ENCODE measurements at places on chromosomes 6 and 20.

GRCh38 chr6:28839443-28840120 lies 84.2 kb downstream of the TRIM27 start:
- H3K4me3 ChIP-seq = peak overlapping the region; percentile 93
- peaks cover 37% of the 10 kb centered on the region for H3K27me3 ChIP-seq
- H3K4me1 ChIP-seq = no peaks in the 10 kb centered on the region

- no peaks in the 10 kb centered on the region for H3K36me3 ChIP-seq
- no peak for ATAC-seq
- H3K27me3 ChIP-seq = no peaks in the 10 kb centered on the region
- H3K27ac ChIP-seq = no peak overlapping the region
- no peak overlapping the region for H3K4me3 ChIP-seq
These were observed 19.7 kb downstream of the NPEPL1 start for GRCh38 chr20:58712151-58712791.

DNA sequence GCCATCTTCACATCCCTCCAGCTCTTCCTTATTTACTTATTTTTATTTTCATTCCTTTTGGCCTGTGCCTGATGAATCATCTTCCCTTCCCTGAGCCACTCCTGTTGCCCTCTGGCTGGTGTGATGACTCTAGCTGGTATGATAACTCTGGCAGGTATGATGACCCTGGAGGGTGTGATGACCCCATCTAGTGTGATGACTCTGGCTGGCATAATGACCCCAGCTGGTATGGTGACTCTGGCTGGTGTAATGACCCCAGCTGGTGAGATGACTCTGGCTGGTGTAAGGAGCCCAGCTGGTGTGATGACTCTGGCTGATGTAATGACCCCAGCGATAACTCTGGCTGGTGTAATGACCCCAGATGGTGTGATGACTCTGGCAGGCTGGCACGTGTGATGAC lies 426.8 kb downstream of the QKI start:
- no peak overlapping the region for H3K27ac ChIP-seq
- no peaks in the 10 kb centered on the region for H3K36me3 ChIP-seq
- no peaks in the 10 kb centered on the region for H3K27me3 ChIP-seq
- no peak overlapping the region for H3K4me3 ChIP-seq

DNA sequence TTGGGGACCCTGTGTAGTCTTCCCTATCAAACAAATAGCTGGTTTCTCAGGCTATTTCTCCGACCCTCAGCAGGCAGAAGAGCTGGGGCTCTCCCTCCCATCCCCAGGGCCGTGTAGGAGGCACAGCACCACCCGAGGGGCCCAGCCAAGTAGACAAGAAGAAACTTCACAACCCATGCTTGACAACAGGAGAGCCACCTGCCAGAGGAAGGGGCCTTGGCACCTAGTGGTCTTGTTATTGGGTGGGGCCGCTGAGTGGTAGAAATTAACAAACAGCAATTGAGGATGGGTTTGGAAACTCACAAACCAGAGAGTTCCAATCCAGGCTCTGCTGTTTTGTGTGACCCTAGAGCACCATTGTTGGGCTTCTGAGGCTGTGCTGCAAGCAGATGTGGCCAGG lies 108.5 kb upstream of the CHD6 start:
- H3K4me1 ChIP-seq = no peaks in the 10 kb centered on the region
- no peak for ATAC-seq
- H3K27ac ChIP-seq = no peak overlapping the region
- H3K4me3 ChIP-seq = no peak overlapping the region
- H3K27me3 ChIP-seq = no peaks in the 10 kb centered on the region

DNA sequence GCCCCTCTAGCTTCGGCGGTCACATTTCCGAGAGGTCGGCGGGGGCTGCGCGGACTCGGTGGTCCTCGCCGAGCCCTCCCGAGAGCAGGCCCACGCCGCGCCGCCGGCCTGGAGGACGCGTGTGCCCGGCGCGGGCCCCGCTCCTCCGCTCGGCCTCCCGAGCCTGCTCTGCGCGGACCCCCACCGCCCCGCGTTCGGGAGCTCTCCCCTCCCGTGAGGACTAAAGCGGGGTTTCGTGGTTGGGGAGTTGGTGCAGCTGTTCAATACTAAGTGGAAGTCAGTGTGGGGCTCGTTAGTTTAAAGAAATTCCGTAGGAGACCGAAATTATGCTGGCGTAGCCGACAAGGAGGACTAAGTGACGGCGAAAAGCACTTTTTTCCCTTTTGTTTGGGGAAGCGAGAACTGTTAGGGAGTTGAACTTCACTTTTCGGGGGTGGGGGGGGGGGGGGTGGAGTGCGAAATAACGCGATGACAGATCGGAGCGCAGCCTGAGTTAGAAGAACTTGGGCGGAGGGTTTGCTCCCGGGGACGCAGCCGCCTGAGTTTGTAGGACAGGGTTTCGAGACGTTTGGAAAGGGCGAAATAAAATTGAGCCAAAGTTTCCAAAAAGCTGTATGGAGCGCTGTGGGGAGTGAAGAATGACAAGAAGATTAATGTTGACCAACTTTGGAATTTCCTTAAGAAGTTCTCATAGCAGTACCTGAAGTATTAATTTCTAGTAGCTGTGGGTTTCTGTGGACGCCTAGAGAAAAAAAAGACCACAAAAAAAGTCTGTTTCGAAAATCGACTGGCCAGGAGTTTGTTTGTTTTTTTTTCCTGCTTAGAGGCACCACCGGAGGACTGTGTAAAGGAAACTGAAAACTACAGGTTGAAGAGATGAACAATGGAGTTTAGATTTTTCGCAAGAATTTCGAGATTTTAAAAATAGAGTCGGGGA lies 1.4 kb downstream of the QKI start:
- no peaks in the 10 kb centered on the region for H3K27me3 ChIP-seq
- peak overlapping the region; percentile 99 for H3K4me3 ChIP-seq
- H3K4me1 ChIP-seq = peaks cover 6% of the 10 kb centered on the region
- peak overlapping the region; percentile 100 for H3K27ac ChIP-seq
- H3K36me3 ChIP-seq = no peaks in the 10 kb centered on the region

GRCh38 chr6:37103169-37104039 lies 66.5 kb upstream of the PIM1 start:
- H3K36me3 ChIP-seq = no peaks in the 10 kb centered on the region
- peaks cover 5% of the 10 kb centered on the region for H3K4me1 ChIP-seq
- no peaks in the 10 kb centered on the region for H3K27me3 ChIP-seq
- H3K4me3 ChIP-seq = peak overlapping the region; percentile 28
- peak overlapping the region; percentile 84 for H3K27ac ChIP-seq

- H3K27me3 ChIP-seq = no peaks in the 10 kb centered on the region
- no peak overlapping the region for H3K27ac ChIP-seq
- H3K4me3 ChIP-seq = no peak overlapping the region
- no peaks in the 10 kb centered on the region for H3K4me1 ChIP-seq
- no peak for ATAC-seq
- H3K36me3 ChIP-seq = no peaks in the 10 kb centered on the region
These were observed 99.5 kb downstream of the LAMP5 start for GRCh38 chr20:9613871-9614270.

DNA sequence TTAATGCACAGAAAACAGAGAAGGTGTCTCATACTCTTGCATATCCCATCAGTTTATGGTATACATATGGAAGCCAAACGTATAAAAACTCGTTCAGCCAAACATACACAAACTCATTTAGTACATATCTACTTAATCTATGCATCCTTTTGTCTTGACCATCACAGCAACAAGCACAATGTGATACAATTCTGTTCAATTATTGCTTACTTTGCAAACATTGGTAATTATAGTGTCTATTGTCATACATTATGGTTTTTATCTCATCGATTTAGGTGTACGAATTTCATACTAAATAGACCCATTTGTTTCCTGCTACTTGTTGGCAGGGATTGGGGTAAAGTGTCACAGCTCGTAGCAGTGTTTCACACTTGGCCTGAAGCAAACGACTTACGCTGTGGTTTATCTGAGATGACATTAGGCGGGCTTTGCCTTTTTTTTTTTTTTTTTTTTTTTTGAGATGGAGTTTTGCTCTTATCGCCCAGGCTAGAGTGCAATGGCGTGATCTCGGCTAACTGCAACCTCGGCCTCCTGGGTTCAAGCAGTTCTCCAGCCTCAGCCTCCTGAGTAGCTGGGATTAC lies 425.9 kb upstream of the JARID2 start:
- H3K36me3 ChIP-seq = no peaks in the 10 kb centered on the region
- H3K4me3 ChIP-seq = no peak overlapping the region

DNA sequence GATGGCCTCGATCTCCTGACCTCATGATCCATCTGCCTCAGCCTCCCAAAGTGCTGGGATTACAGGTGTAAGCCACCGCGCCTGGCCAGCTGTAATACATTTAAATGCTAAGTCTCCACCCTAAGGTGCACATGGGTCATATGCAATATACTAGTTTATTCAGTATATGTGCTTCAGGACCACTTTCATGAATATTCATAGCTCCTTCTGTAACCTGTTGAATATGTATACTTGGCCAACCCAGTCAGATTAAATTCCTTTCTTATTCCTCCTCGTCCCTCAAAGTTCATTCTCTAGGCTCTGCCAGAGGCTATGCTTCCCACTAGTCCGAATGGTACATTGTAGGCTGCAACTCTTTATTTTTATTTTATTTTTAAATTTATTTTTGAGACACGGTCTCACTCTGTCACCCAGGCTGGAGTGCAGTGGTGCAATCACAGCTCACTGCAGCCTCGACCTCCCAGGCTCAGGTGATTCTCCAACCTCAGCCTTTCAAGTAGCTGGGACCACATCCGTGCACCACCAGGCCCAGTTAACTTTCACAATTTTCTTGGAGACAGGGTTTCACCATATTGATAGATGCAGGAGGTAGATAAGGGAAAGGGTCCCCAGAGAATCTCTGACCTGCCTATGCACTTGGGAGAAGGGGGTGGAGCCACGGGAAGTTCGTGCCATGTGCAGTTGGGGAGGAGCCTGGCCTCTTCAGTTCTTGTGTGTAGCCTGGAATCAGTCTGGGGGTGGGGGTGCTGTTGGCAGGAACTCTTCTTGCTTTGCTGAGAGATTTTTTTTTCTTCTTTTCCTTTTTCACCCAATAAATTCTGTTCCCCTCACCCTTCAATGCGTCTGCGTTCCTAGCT lies 41.3 kb upstream of the DDR1 start:
- no peak overlapping the region for H3K27ac ChIP-seq
- H3K36me3 ChIP-seq = no peaks in the 10 kb centered on the region
- H3K27me3 ChIP-seq = no peaks in the 10 kb centered on the region
